ENCODE measurements at places on chromosomes 12 and 14. TPM values are rescaled to one million over a fixed set of nuclear protein-coding genes. Genes with fewer than 3 reads are reported as not detected.

- DNase-seq, result no peak
Measured at GRCh38 chr12:66925083-66925482, 246.2 kb upstream of the GRIP1 start.

LRRC43 gene
- total RNA-seq, result 2.9 TPM

GRCh38 chr14:59344691-59345455 is 120.3 kb downstream of the GPR135 start:
- DNase-seq, result no peak

GRCh38 chr12:8914716-8915526 is 612 bp downstream of the PHC1 start:
- DNase-seq, result peak; percentile 89

LIN7A gene
- 11.5 TPM for total RNA-seq

GRCh38 chr14:73695082-73695481 is 19.1 kb downstream of the PNMA1 start:
- DNase-seq, result no peak

DNA sequence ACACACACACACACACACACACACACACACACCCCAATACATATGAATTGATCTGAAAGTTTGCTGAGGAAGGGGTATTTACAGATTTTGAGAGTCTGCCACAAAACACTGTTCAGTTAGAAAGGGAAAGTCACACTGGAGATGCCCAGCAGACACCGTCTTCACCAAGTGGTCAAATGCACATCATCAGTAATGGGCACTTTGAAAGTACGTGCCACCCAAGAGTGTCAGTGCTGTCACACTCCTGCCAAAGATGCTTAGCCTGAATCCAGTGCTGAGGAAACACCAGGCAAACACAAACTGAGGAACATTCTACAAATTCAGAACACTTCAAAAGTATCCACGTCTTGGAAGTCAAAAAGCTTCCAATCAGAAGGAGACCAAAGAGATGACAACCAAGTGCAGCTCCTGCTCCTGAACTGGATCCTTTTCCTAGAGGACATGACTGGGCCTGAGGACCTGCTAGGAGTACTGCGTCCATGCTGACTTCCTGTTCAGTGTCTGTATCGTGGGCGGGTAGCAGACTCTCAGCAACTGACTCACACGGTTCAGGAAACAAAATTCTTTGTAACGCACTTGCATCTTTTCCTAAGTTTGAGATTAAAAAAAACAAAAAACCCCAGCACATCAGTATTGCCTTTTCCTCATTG is 18.6 kb downstream of the PSMC1 start:
- peak; percentile 89 for DNase-seq

NYNRIN gene
- total RNA-seq, result 7.2 TPM

- no peak for DNase-seq
Measured at GRCh38 chr12:49521389-49521788, 17.4 kb upstream of the KCNH3 start.

- DNase-seq, result no peak
Measured at GRCh38 chr14:82689948-82690347, 1156.3 kb upstream of the SEL1L start.

DNA sequence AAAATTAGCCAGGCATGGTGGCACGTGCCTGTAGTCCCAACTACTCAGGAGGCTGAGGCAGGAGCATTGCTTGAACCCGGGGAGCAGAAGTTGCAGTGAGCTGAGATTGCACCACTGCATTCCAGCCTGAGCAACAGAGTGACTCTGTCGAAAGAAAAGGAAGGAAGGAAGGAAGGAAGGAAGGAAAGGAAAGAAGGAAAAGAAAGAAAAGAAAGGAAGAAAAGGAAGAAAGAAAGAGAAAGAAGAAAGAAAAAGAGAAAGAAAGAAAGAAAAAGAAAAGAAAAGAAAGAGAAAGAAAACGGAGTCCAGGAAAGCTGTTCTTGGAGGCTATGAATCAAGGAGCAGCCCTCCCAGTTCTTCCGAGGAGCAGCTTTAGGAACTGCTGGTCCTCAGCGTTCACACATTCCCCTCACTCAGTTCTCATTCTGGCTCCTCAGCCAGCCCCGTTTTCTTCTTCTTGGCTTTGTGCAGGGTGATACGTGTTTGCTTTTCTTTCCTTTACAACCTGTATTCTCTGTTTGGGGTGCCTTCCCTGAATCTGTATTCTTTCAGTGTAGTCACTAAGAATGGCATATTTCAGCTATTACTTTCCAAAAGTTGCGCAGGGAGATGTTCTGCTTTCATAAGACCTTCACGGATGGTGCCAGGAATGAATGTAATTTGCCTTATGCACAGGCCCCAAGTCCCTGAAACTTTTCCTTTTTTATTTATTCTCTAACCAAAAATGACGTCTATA is 12.2 kb downstream of the FBXL14 start:
- peak; percentile 55 for DNase-seq

- DNase-seq, result no peak
Measured at GRCh38 chr12:128594521-128594920, 229.2 kb downstream of the SLC15A4 start.

- peak; percentile 77 for DNase-seq
Measured at GRCh38 chr14:104264495-104265265, 126.3 kb downstream of the KIF26A start.

GRCh38 chr14:39857376-39858055 is 425.3 kb upstream of the FBXO33 start:
- no peak for DNase-seq

- no peak for DNase-seq
Measured at GRCh38 chr12:82089369-82090121, 268.6 kb downstream of the CCDC59 start.

GRCh38 chr14:44567997-44568396 is 60.9 kb upstream of the FSCB start:
- no peak for DNase-seq

GRCh38 chr12:117936722-117937484 is 31.9 kb downstream of the KSR2 start:
- peak; percentile 50 for DNase-seq

CLEC2A gene
- total RNA-seq, result not detected

RFX4 gene
- total RNA-seq, result not detected

GRCh38 chr12:9381619-9382018 is 173.4 kb upstream of the PZP start:
- DNase-seq, result no peak

GRCh38 chr14:41299924-41300323 is 306.8 kb upstream of the LRFN5 start:
- no peak for DNase-seq

GRCh38 chr14:19949218-19949617 is 18.5 kb downstream of the OR4K1 start:
- no peak for DNase-seq

DNA sequence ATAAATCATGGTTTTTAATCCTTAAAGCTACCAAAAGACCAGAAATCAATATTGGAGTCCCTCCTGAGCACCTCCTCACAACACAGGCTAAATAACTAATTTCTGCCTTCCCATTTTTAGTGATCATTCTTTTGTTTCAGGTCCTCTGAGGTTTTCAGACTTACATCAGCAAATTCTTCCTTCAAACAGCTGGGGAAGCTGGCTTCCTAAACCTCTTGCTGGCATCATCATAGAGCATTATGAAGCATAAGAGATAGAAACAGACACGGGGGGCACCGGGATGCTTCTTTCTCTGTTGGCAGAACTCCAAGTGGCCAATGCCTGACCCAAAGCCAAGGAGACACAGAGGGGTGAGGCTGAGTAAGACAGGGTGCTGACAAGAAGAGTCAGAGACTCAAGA is 47.9 kb upstream of the DBX2 start:
- DNase-seq, result no peak

GRCh38 chr14:77219591-77219990 is 38.0 kb downstream of the TMEM63C start:
- no peak for DNase-seq

GUCY2C gene
- not detected for total RNA-seq

DNA sequence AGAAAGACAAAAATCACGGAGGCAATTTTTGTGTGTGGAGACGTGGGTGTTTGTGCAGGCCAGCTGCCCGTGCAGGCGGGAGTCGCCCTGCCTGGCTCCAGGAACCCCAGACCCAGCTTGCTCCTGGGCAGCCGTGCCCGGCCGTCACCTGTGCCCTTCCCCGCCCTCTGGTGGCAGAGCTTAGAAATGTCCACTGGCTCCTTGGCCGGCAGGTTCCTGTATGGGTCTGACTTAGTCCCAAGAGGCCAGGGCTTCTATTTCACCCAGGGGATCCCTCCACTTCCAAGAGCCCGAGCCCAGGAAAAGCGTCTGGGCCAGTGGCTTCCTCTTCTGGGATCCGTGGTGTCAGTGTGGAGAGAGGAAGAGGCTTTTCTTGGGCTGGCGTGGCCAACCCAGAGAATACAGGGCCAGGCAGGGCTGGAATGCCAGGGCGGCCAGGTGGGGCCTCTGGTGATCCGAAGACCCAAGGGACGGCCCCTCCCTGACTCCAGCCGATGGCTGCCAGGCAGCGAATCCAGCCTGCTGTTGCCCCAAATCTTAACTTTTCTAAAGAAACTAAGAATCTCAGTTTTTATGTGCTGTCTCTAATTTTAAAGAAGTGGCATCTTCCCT is 120.9 kb downstream of the TMEM132C start:
- no peak for DNase-seq

TMEM19 gene
- total RNA-seq, result 31.1 TPM
